Activated naive CD4-positive, alpha-beta T cell (primary cell): ENCODE measurements at places on chromosomes 3 and 15.

DNA sequence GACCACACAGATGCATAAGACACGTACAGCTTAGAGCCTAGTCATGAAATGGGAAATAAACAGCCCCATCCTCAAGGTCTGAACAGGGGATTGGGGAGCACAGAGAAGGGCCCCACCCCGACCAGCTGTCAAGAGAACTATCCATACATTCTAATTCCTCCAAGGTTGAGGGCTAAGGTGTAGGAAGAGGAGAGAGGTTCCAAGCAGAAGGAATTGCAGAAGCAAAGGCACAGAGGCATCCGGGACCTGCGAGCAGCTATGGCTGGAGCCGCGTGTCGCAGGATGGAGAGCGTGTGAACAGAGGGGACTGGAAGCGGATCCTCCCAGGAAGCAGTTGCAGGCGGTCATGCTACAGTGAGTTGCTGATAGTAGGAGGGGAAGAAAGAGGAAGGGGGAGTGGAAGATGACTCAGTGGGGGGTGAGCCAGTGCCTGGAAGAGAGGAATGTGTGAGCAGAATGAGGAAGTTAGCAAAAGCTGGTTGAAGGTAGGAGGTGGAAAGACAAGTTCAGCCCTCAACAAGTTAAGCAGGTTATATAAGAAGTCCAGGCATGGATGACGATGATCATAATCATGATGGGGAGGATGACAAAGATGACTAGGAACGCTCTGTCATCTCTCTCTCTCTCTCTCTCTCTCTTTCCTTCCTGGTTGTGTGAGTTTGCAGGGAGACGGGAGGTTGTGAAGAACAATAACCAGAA lies 89.7 kb downstream of the LIPC start:
- DNase-seq = no peak

- DNase-seq = no peak
Observed at GRCh38 chr15:101025896-101026631, 106.9 kb downstream of the LRRK1 start.

DNA sequence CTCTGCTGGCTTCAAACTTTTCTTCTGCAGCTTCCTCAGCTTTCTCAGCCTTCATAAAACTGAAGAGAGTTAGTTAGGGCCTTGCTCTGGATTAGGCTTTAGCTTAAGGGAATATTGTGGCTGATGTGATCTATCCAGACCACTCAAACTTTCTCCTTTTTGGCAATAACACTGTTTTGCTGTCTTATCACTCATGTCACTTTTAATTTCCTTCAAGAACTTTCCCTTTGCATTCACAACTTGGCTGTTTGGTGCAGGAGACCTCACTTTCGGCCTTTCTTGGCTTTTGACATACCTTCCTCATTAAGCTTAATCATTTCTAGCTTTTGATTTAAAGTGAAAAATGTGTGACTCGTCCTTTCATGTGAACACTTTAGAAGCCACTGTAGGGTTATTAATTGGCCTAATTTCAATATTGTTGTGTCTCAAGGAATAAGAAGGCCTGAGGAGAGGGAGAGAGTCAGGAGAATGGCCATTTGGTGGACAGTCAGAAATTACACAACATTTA lies 60.7 kb downstream of the SLC24A1 start:
- DNase-seq = no peak

- DNase-seq = no peak
Observed at GRCh38 chr3:12579456-12579855, 22.6 kb downstream of the MKRN2 start.

- DNase-seq = no peak
Observed at GRCh38 chr15:92095693-92096092, 242.2 kb downstream of the SLCO3A1 start.
